NCI-H460 (cell line): ENCODE measurements at places on chromosomes 2 and 18. TPM values are rescaled to one million over a fixed set of nuclear protein-coding genes. Genes with fewer than 3 reads are reported as not detected.

- no peak for DNase-seq
These were observed 43.5 kb upstream of the ZNF397 start for GRCh38 chr18:35197296-35197695.

DNA sequence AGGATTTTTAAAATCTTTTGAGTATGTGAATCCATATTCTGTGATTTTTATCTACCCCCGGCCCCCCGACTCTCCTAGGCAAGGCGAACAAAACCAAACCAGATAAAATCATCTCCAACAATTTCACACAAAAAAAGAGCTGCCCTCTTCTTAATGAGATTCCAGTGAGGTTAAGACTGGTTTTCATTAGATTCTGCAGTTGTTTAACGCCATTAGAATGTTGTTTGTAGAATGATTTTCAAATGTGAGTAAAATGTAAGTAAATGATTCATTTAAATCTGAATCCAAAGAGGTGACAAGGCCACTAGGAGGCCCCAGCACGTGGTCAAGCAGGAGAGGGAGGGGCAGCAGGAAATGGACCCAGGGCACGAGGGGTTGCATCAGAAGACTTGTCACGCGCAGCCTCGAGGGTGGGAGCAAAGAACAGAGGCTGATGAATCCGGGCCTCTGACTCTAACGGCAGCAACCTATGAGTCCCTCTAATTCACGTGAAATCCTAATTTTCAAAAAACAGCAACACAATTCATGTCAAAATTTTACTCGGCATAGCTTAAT, 24.3 kb upstream of the KLHL29 start:
- DNase-seq = no peak

DNA sequence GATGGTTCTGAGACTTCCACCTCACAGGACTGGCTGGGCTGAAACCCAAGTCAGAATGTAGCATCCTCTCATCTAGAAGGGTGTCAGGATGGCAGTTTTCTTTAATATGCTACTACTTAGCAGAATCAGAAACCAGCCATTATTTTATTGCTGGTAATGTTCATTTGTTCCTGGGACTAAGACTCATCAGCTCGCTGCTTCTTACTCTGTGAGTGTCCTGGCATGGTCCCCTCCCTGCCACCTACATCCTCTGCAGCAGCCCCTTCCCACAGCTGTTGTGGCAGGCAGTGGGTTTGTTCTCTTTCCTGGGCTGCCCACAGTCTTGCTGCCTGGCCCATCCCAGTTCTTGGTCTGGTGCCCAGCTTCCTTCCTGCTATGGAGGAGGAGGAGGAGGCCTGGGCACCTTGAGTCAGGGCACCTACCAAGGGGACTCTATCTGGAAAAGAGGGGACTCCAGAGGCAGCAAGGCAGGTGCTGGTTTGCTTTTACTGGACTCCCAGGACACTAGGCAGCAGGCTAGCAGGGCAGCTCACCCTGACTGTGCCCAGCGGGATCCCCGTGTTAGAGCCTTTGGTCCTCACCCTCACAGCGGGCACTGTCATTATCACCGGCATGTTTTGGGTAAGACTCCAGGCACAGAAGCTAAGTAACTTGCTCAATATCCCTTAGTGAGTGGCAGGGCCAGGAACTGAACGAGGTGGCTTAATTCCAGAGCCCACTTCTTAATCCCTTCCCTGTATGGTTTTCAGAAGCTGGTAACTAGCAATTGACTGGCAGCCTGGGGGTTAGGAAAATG, 62.1 kb downstream of the LRRFIP1 start:
- no peak for DNase-seq

- DNase-seq = no peak
These were observed 38.1 kb upstream of the DAPL1 start for GRCh38 chr2:158756976-158757375.

DNA sequence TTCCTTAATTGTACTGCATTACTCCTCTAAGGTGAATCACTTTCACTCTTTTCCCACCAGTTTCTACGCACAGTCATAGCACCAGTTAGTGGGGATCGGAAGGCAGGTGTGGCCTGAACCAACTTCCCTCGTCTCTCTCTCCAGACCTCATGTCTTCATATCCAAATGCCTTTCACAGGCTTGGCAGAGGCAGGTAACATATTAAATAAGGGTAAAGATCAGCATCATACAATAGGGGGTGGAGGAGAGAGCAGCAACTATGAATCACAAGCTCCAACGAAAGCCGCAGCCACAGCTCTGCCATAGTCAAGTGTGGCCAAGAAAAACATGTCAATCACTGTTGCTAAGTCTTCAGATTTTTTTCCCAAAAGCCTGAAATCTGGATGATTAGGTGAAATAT, 40.3 kb downstream of the AP1S3 start:
- no peak for DNase-seq

- no peak for DNase-seq
These were observed 121.0 kb downstream of the RBMS1 start for GRCh38 chr2:160372585-160372984.

DNA sequence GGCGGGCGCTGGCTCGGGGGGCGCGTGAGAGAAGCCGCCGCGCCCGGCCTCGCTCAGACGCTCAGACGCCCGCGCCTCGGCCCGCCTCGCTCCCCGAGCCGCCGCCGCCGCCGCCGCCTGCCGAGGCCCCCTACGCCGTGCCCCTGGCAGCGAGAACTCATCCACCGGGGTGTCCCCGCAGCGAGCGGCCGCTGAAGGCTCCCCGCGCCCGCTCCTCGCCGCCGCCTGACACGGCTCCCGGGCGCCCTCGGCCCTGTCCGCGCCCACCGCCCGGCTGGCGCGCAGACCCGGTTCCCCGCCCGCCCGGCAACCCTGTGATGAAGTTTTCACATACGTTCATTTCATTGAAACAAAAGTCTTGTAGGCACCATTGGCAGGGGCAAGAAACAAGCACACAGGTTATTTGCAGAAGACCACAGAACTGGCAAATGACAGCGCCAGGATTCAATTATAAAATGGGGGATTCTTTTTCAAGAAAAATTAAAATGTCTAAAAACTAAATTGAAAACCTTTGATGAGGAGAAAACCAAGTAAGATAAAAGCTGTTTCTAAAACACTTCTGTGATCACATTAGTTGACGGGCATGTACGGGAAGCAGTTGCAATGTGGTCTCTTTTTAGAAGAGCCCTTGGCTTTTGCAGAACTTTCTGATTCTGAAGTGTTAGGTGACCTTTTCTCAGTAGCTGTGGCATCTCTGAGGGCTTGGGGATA, 50.5 kb upstream of the TUBA3D start:
- DNase-seq = no peak

- no peak for DNase-seq
These were observed 97.2 kb upstream of the GPR45 start for GRCh38 chr2:105144152-105144940.

DNA sequence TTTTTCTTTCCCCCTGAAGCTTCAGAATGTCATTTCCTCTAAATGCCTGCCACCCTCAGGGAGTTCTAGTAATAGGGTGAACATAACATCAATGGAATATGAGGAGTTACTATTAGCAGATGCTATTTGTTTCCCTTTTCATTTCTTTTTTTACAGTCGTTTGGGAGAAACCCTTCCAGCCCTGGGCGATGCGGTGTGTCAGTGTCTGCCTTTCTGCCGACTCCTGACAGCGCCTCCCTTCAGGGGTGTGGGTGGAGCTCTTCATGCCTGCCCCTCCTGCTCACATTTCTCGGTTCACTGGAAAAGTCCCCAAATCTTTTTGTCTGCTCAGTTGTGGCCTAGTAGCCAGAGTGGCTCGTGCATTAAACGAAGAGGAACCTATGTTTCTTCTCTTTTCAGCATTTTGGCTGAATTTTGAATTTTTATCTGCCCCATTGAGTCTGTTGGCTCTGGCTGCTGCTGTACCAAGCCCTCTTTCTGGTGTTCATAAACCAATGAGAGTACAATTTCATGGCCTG, 72.3 kb downstream of the FMNL2 start:
- DNase-seq = peak; percentile 23

GRCh38 chr2:122745603-122746002, 990.2 kb downstream of the TSN start:
- DNase-seq = no peak

DNA sequence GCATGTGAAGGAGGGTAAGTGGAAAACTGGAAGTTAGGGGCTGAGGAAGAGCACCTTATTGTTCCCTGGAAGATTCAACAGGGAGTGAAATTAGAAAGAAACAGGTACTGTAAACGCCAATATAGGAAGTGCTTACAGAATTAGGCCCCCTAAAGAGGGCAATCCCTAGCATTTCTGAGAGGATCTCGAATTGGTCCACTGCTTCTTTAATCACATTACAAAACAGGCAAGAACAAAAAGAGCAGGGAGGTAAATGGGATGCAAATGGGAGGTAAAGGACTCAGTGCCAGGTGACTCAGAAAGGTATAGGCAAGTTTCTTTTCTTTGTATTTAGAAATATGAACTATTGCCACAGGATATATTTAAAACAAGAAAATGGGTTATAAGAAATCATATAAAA, 116.4 kb upstream of the FANCL start:
- DNase-seq = no peak

DNA sequence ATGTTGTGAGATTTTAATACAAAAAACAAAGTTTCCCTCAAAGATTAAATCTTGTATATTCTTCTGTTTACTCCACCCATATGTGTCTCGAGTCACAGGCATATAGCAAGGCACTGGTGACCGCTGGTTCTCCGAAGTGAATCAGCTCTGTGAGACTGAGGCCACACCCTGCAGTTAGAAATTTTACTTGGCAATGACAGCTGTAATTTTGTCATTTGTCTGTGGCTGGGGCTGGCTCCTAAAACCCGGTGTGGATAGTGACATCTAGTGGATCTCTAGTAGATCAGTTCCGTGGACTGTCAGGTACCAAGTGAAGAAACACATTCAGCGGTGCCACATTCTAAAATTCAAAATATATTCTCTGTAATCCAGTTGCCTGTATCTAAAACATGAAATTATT, 278.0 kb downstream of the NEDD4L start:
- DNase-seq = peak; percentile 84

- DNase-seq = no peak
These were observed 8.1 kb downstream of the MBP start for GRCh38 chr18:77124452-77124922.

- DNase-seq = no peak
These were observed 13.6 kb upstream of the TMEM185B start for GRCh38 chr2:120236791-120237190.

GRCh38 chr2:238978497-238978896, 130.6 kb downstream of the TWIST2 start:
- peak; percentile 69 for DNase-seq

- no peak for DNase-seq
These were observed 6.2 kb downstream of the ARMC9 start for GRCh38 chr2:231204581-231204980.

DNA sequence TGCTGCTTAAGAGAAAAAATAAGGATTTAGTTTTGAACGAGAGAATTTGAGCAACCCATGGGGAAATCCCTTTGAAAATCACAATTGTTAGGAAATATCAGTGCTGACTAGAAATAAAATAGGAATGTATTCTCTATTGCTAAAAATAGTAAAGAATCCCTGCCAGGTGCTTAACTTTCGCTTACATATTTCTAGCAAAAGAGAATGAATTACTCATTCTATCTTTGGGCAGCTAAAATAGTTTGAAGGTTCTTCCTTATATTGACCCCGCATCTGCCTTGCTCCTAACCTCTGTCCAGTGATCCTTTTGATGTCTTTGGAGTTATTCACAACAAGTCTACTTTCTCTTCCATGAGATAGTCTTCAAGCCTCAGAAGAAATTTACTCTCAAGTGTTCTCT, 103.8 kb downstream of the PLCL1 start:
- DNase-seq = no peak

GRCh38 chr2:25333981-25334380, 7.7 kb downstream of the DNMT3A start:
- DNase-seq = no peak

DNA sequence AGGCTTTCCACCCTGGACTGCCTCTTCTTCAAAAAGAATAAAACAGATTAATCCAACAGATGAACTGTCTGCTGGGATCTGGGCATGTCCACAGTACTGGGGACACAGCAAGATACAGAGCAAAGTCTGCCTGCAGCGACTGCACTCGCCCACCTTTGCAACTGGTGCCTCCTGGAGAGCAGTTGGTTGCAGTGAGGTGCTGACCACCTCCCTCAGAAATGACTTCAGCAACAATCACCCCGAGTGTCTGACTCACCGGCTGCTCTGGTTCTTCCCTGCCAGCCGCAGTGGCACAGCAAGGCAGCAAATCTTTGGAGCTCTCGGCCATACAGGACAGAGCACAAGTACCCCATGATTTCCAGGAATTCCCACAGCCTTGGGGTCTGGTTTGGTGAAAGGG, 179.7 kb downstream of the ANAPC1 start:
- no peak for DNase-seq

GRCh38 chr2:48912110-48912509, 156.6 kb upstream of the LHCGR start:
- no peak for DNase-seq

DNA sequence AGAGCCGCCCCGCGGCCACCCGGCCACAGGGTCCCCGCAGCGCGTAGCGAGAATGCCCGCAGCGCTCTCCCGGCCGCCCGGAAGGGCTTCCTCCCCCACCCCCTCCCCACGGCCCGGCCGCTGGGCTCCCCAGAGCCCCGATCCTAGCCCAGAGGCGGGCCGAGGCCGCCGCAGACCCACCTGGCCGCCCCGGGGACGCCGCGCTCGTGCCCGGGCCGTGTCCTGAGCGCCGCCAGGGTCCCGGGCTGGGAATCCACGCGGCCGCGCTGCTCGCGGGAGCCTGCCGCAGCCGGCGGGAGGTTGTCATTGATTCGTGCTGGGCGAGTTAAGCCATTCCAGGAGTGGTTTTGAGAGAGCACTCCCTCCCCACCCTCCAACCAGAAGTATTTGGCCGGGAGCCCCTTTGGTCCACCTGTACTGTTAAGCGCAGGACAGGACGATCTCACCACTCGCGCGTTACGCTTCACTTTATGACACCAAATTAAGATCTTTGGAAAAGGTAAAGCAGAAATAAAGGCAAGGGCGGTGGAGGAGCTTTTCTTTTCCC, 206.4 kb upstream of the SMAD2 start:
- DNase-seq = no peak

DNA sequence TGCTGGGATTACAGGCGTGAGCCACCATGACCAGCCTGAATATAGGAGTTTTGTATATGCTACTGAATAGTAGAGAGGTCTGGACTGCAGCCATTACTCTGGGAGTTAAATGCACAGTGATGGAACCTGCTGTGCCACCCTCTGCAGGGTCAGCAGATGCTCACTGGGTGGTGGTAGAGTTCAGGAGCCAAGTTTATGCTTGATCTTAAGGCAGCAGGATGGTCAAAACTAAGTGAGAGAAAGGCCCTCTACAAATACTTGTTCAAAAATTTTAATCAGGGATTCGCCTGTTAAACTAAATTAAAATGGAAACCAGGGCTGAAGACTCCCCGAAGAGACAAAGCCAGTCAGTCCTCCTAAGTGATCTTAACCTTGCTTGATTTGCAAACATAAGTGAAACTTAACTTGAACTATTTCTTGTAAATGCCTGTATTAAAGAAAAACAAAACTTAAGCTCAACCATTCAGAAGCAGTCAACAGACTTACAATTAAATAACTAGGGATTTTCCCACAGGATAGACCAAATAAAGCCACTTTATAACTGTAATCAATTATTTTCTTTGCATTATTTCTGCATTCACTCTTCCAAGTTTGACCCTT, 4.2 kb upstream of the WDFY1 start:
- no peak for DNase-seq

GRCh38 chr2:45470531-45470930, 140.5 kb downstream of the SRBD1 start:
- no peak for DNase-seq

The GPR39 gene
- 0.42 and 0.49 TPM in 2 replicates for total RNA-seq

The PARD6G gene
- 3.1 and 3.5 TPM in 2 replicates for total RNA-seq

The ZNF396 gene
- total RNA-seq = 1.1 and 1.2 TPM in 2 replicates

The IL1B gene
- total RNA-seq = 2.2 and 2.5 TPM in 2 replicates

The NXPH2 gene
- total RNA-seq = 0.66 and 0.89 TPM in 2 replicates

The CXCR4 gene
- total RNA-seq = 0.12 TPM in 1 of 2 replicates, not detected in the other

The PPP1R1C gene
- 2.7 and 4.8 TPM in 2 replicates for total RNA-seq

The ACKR3 gene
- 0.07 and 0.35 TPM in 2 replicates for total RNA-seq

The REG1A gene
- total RNA-seq = not detected in 2 replicates

The MBD2 gene
- 30.9 and 32.5 TPM in 2 replicates for total RNA-seq

The ALPI gene
- total RNA-seq = not detected in 2 replicates
